Cardiac muscle cell (in vitro differentiated cells and primary cell): ENCODE measurements at places on chromosomes 4 and X. TPM values are rescaled to one million over a fixed set of nuclear protein-coding genes. Genes with fewer than 3 reads are reported as not detected.

The ZIC3 gene
- total RNA-seq = 2.4 and 4.3 TPM in 2 replicates

The NCAPG gene
- total RNA-seq = 3.5 and 25.1 TPM in 2 replicates

The GPRIN3 gene
- 9.7 and 18.0 TPM in 2 replicates for total RNA-seq

The ARR3 gene
- total RNA-seq = not detected in 2 replicates

The PAGE4 gene
- not detected in 2 replicates for total RNA-seq

The GIMD1 gene
- not detected in 2 replicates for total RNA-seq

The ETDB gene
- total RNA-seq = not detected in 2 replicates

The MAGEC3 gene
- total RNA-seq = not detected in 2 replicates

The RNF128 gene
- 0.18 and 0.21 TPM in 2 replicates for total RNA-seq

The ARHGAP4 gene
- total RNA-seq = 20.5 and 47.4 TPM in 2 replicates

The ENPEP gene
- 2.7 and 5.5 TPM in 2 replicates for total RNA-seq

The AFM gene
- not detected in 2 replicates for total RNA-seq

The AWAT2 gene
- total RNA-seq = not detected in 2 replicates

The TCEAL2 gene
- 1.2 and 2.4 TPM in 2 replicates for total RNA-seq

The NPY1R gene
- total RNA-seq = 8.0 and 13.1 TPM in 2 replicates

The FATE1 gene
- 0.15 and 0.18 TPM in 2 replicates for total RNA-seq

The CXCL11 gene
- total RNA-seq = not detected in 2 replicates

The SPACA5 gene
- not detected in 2 replicates for total RNA-seq
